ENCODE measurements at places on chromosomes 12 and 14. TPM values are rescaled to one million over a fixed set of nuclear protein-coding genes. Genes with fewer than 3 reads are reported as not detected.

DNA sequence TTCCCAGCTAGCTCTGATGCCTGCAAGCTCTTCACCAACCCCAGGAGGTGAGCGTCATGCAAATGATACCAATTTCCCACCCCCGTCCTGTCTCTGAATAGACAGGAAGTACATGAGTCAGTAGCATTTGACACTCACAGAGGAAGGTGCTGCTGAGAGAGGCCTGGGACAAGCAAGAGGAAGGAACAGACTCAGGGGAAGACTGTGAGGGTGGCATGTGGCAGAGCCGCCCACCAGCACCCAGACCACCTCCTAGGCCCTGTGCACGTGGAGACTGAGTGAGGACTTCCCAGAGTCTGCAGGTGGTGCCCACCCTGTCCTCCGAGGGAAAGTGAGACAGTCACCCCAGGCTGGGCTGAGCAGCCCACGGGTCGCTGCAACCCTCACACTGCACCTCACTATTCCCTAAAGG lies 199.5 kb upstream of the SFSWAP start:
- DNase-seq: peak; percentile 89

The GUCY2C gene
- 0.31 TPM for total RNA-seq

DNA sequence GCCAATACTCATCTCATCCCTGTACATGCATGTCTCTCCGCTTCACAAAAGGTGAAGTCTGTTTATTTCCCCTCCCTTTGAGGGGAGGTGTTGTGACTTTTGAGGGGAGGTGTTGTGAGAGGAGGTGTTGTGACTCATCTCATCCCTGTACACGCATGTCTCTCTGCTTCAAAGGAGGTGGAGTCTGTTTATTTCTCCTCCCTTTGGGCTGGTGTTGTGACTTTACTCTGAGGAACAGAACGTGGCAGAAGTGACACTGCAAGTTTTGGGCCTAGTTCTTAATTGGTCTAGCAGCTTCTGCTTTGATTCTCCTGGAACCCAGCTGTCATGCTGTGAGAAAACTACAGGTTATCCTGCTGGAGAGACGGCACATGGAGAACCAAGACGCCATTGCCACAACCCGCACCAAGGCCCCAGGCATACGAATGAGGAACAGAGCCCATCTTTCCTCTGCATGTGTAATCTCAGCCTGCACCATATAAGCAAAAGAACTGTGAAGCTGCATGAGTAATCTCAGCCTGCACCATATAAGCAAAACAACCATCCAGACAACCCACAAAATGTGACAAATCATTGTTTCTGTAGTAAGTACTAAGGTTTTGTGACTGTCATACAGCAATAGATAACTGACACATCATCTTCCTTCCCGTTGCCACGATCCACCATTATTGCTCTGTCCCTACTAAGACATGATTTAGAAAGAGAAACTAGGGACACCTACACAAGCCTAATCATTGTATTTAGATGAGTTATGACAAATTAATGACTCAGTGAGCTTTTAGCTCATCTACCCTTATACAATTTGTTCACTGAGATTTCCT lies 30.0 kb downstream of the GALNT4 start:
- no peak for DNase-seq

GRCh38 chr12:122355706-122356105 lies 66.8 kb downstream of the CLIP1 start:
- no peak for DNase-seq

GRCh38 chr14:60862283-60862682 lies 118.6 kb downstream of the TRMT5 start:
- no peak for DNase-seq

GRCh38 chr12:91940826-91941570 lies 204.6 kb downstream of the BTG1 start:
- DNase-seq: no peak

DNA sequence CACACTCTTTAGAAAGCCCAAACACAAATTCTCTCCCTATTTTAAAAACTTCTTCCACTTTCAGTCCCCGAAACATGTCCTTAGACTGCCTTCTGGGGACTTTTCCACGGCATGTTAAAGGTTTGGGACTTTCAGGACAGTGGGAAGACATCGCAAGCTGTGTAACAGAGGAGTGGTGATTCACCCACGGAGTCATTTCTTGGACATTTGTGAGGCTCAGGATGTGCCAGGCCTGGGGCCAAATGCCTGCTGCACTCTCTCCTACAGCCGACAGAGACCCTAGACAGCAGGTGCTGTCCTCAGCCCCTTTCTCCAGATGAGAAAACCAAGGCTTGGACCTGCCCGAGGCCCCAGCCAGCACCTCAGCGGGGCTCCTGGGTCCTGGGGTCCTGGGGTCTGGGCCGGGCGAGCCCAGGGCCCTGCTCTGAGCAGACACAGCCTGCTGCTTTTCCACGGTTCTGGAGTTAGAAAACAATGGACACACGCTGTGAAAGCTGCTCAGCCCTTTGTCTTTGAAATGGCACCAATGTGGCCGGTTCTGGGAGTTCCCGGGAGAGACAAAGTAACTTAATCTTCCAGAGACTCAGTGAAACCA lies 370.2 kb upstream of the SFSWAP start:
- DNase-seq: no peak

DNA sequence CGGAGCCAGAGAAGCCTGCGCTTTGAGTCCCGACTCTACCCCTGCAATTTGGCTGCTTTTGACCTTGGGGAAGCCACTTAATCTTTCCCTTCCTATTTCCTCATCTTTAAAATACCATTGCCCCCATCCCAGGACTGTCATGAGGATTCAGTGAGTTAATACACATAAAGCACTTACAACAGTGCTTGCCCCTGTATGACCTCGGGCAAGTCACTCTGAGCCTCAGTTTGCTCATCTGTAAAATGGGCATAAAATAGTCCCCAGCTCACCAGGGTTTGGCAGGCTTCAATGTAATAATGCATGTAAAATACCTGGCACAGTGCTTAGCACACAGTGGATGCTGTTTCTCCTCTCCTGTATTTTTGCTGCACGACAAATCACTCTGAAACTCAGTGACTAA lies 278.7 kb upstream of the PWP1 start:
- DNase-seq: no peak

- no peak for DNase-seq
Measured at GRCh38 chr12:63894132-63894531, 49.6 kb downstream of the SRGAP1 start.

GRCh38 chr12:41188058-41188840 lies at the start of gene PDZRN4:
PDZRN4 (plus strand) TSS chr12:41188320.
- no peak for DNase-seq

GRCh38 chr12:94037444-94037843 lies 110.9 kb upstream of the PLXNC1 start:
- no peak for DNase-seq

- no peak for DNase-seq
Measured at GRCh38 chr12:32211900-32212156, 105.2 kb downstream of the BICD1 start.

GRCh38 chr14:101198398-101199027 lies 295.0 kb upstream of the RTL1 start:
- no peak for DNase-seq

- DNase-seq: no peak
Measured at GRCh38 chr12:40474630-40475029, 217.6 kb upstream of the CNTN1 start.

The SOX5 gene
- not detected for total RNA-seq

DNA sequence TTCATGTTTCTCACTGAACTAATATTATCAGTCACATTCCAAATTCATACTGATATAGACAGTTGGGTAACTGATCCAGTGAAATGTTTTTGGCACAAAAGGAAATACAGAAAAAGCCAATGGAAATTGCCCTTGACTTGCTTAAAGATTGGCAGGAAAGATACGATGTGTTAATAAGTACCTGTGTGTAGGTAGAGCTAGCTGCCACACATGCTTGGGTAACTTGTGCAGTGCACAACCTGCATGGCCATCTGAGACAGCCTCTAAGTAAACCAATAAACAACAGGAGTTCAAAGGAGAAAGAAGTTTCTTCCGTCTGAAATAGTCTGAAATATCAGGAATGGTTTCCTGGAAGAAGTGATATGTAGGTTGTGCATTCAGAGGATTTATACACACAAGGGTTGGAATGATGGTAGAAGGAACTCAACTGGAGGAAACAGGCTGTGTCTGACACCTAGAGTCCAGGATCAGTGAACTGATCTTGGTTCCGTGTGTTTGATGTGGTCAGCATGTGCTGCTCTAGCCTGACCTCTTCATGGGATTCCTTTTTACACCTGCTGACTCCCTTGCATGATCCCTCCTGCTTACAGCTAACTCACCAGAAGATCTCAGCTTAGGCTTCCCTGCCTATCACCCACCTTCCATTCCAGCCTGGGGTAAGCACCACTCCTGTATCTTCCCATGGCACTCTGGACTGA lies 81.4 kb upstream of the KRR1 start:
- no peak for DNase-seq

The NOXRED1 gene
- 0.74 TPM for total RNA-seq

The PLCZ1 gene
- not detected for total RNA-seq

GRCh38 chr12:112965643-112966042 lies 12.7 kb upstream of the OAS2 start:
- no peak for DNase-seq

GRCh38 chr14:51552768-51553404 lies 98.8 kb upstream of the FRMD6 start:
- no peak for DNase-seq

The TAS2R8 gene
- not detected for total RNA-seq

- DNase-seq: no peak
Measured at GRCh38 chr14:93368996-93369712, 22.2 kb downstream of the COX8C start.

DNA sequence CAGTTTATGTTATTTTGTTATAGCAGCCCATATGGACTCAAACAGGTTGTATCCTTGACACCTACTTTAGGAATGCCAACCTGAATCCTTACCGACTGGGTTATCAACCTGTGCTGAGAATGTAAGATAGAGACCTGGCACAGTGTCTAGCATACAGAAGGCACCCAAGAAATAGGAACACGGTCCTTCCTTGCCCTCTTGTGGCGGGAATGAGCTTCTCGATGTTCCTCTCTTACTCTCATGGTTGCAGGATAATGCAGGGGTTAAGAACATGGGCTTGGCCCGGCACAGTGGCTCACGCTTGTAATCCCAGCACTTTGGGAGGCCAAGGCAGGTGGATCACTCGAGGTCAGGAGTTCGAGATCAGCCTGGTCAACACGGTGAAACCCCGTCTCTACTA lies 6.5 kb downstream of the C12orf43 start:
- DNase-seq: peak; percentile 31

The MAGOHB gene
- 66.5 TPM for total RNA-seq

DNA sequence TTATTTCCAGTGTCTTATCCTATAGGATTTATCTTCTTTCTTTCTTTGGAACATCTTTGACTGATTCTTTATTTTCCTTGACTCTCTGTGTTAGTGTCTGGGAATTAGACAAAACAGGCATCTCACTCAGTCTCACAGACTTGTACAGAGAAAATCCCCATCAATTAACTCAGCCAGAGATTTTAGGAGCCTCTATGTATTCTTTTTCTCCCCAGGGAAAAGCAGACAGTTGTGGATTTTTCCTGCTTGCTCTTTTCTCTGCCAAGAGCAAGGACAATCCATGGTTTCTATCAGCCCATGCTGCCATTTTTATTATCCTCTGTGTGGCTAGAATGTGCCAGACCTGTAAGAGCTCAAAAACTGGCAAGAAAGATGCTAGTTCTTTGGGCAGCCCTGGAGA lies 595.1 kb downstream of the SNAPC1 start:
- DNase-seq: no peak

DNA sequence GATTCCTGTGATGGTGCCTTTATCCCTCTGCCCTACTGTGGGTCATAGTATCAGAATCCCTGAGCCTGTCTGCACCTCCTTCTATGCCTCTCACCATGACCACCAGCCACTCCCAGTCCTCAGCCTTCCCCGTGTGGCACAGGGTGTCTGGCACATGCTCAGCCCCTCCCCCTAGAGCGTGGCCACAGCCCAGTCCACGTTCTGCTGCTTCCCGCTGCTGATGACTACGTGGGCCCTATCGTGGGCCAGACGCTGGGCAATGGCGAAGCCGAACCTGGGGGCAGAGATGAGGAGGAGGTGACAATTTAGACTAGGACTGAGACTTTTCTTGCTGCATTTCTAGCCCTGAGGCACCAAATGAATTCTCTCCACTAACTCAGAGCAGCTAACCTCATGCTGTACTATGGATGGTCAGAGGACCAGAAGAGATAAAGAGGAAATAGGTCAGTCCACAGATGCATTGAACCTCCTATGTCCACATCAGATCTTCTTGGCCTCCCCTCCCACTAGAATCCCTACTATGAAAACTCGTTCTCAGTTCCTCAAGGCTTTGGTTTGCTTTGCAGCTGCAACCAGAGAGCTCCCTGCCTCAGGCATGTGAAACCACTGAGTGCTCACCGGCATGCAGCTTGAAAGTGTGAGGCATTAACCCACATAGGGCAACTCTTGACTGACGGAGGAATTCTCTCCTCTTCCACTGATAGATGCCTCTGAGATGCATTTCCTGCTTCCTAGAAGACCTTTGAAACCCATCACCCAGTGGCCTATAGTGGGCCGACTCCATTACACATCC lies 126.3 kb upstream of the DHRS4 start:
- no peak for DNase-seq

The PRKD1 gene
- not detected for total RNA-seq

DNA sequence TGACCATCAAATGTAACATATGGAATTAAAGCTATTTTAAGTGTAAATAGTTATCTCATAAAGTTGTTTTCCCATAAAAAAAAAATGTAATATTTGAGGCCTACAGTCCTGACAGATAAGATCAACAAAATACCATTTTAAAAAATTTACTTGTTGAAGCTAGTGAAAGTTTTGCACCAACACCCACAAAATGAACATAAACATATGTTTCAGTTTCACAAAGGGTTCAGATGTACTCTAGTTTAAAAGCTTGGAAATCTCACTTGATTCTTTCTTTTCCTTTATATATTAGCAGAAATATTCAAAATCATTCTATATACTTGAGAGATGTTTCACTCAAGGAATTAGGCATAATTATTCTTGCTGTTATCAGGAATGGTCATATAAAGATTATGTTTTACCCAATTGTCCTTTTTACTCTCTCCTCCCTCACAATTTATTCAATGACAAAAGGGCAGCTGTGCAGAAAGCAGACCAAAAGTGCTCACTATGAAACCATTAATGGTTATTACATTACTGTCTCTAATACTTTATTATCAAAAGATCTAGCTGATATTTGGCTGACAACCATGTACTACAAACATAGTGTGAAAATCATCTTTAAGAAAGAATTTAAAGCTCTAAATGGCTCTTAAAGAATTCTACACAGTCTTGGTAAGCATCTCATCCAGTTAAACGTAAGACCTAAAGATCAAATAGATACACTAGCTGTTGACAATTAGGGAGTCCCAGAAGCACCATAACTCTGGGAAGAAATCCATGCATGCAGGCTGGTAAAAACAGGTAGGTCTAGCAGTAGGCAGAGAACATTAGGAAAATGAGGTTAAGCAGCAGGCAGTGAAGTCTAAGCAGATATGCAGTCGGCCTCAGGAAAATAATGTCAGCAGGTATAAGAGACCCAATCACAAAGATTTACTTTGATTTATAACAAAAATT lies 28.8 kb downstream of the KIF21A start:
- DNase-seq: no peak

The ARF3 gene
- total RNA-seq: 106 TPM

Data from OCI-LY7 (cell line).